Osteoblast (primary cell): ENCODE measurements at places on chromosomes 3 and 15. TPM values are rescaled to one million over a fixed set of nuclear protein-coding genes. Genes with fewer than 3 reads are reported as not detected.

Gene ERICH6
- under 0.01 and 0.29 TPM in 2 replicates for total RNA-seq

Gene PYGO1
- 15.6 and 18.0 TPM in 2 replicates for total RNA-seq

Gene LRRC2
- 4.7 and 5.1 TPM in 2 replicates for total RNA-seq

Gene SLC24A5
- total RNA-seq, result not detected in 2 replicates

Gene SCN11A
- total RNA-seq, result under 0.01 TPM in 1 of 2 replicates, not detected in the other

Gene CMTM8
- 1.4 and 4.4 TPM in 2 replicates for total RNA-seq

Gene CCDC39
- not detected in 2 replicates for total RNA-seq

Gene ZNF717
- 17.7 and 18.5 TPM in 2 replicates for total RNA-seq

Gene ADCY5
- total RNA-seq, result 0.59 and 0.72 TPM in 2 replicates

Gene FHIT
- 2.4 and 3.3 TPM in 2 replicates for total RNA-seq

Gene FGF7
- total RNA-seq, result 377 and 445 TPM in 2 replicates

Gene PP2D1
- not detected in 2 replicates for total RNA-seq

Gene SLC9A9
- 6.5 and 8.3 TPM in 2 replicates for total RNA-seq

Gene DCP1A
- 14.4 and 16.6 TPM in 2 replicates for total RNA-seq

Gene SPINT1
- 0.72 and 0.88 TPM in 2 replicates for total RNA-seq

Gene NME9
- total RNA-seq, result not detected in 2 replicates

Gene FANCD2OS
- total RNA-seq, result not detected in 2 replicates

Gene MEIS2
- 14.7 and 17.7 TPM in 2 replicates for total RNA-seq

Gene MB21D2
- total RNA-seq, result 4.7 and 6.5 TPM in 2 replicates

Gene SLC38A3
- total RNA-seq, result 0.29 and 0.36 TPM in 2 replicates

Gene THBS1
- total RNA-seq, result 6,477 and 8,941 TPM in 2 replicates

Gene RTP3
- not detected in 2 replicates for total RNA-seq

- no peaks in the 10 kb centered on the region for H3K27me3 ChIP-seq
- H3K36me3 ChIP-seq, result peaks cover 32% of the 10 kb centered on the region
- DNase-seq, result no peak
- H3K4me3 ChIP-seq, result no peak overlapping the region
- peaks cover 3% of the 10 kb centered on the region for H3K4me1 ChIP-seq
These were observed 19.2 kb downstream of the CHSY1 start for GRCh38 chr15:101232677-101233076.

- H3K27me3 ChIP-seq, result no peaks in the 10 kb centered on the region
- no peaks in the 10 kb centered on the region for H3K4me1 ChIP-seq
- DNase-seq, result no peak
- no peak overlapping the region for H3K4me3 ChIP-seq
These were observed 50.1 kb downstream of the P2RY1 start for GRCh38 chr3:152885076-152885475.

- DNase-seq, result no peak
- H3K36me3 ChIP-seq, result no peaks in the 10 kb centered on the region
- H3K27ac ChIP-seq, result no peak overlapping the region
- no peak overlapping the region for H3K4me3 ChIP-seq
- no peaks in the 10 kb centered on the region for H3K27me3 ChIP-seq
- H3K4me1 ChIP-seq, result no peaks in the 10 kb centered on the region
These were observed 20.0 kb upstream of the RBP1 start for GRCh38 chr3:139559541-139559940.

- H3K4me3 ChIP-seq, result no peak overlapping the region
- H3K27ac ChIP-seq, result no peak overlapping the region
- H3K27me3 ChIP-seq, result no peaks in the 10 kb centered on the region
- H3K4me1 ChIP-seq, result no peaks in the 10 kb centered on the region
These were observed 101.8 kb downstream of the STT3B start for GRCh38 chr3:31634476-31634875.

- no peaks in the 10 kb centered on the region for H3K36me3 ChIP-seq
- no peak for DNase-seq
- H3K27ac ChIP-seq, result no peak overlapping the region
- no peaks in the 10 kb centered on the region for H3K4me1 ChIP-seq
- no peaks in the 10 kb centered on the region for H3K27me3 ChIP-seq
These were observed 70.4 kb upstream of the C15orf39 start for GRCh38 chr15:75131269-75131643.

DNA sequence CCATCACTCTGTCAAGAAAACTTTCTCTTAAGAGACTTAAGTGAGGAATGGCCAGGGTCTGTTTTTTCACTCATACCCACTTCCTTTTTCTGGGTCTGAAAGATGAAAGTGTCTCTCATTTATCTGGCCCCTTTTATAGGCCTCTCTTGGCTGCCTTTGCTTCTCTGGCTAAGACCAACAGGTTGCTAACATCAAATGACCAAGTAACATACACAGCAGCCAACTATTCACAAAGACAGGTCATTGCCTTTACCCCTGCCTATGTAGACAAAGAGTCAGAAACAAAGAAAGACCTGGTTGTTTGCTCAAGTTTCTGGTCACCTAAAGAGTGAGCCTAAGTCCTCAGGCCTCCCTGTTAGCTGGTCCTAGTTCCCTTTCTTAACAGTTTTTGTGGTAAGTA is 24.0 kb upstream of the CSTA start:
- no peaks in the 10 kb centered on the region for H3K4me1 ChIP-seq
- no peaks in the 10 kb centered on the region for H3K36me3 ChIP-seq
- H3K27me3 ChIP-seq, result no peaks in the 10 kb centered on the region
- no peak overlapping the region for H3K4me3 ChIP-seq
- no peak overlapping the region for H3K27ac ChIP-seq

- H3K27me3 ChIP-seq, result no peaks in the 10 kb centered on the region
- no peak overlapping the region for H3K27ac ChIP-seq
- DNase-seq, result no peak
- peak overlapping the region; percentile 92 for H3K4me3 ChIP-seq
- H3K4me1 ChIP-seq, result peaks cover 19% of the 10 kb centered on the region
These were observed 2.0 kb downstream of the NPHP3 start for GRCh38 chr3:132720228-132720627.

- H3K4me3 ChIP-seq, result no peak overlapping the region
- H3K27me3 ChIP-seq, result peaks cover 98% of the 10 kb centered on the region
- H3K36me3 ChIP-seq, result no peaks in the 10 kb centered on the region
- peaks cover 6% of the 10 kb centered on the region for H3K4me1 ChIP-seq
These were observed 5.6 kb downstream of the FOXL2 start for GRCh38 chr3:138941259-138941885.

GRCh38 chr3:19901918-19902317 is 32.1 kb downstream of the EFHB start:
- no peak for DNase-seq
- H3K4me1 ChIP-seq, result peaks cover 5% of the 10 kb centered on the region
- no peak overlapping the region for H3K4me3 ChIP-seq
- no peak overlapping the region for H3K27ac ChIP-seq

GRCh38 chr3:131772269-131773026 is 262.4 kb downstream of the CPNE4 start:
- H3K4me3 ChIP-seq, result no peak overlapping the region
- no peak overlapping the region for H3K27ac ChIP-seq
- no peaks in the 10 kb centered on the region for H3K27me3 ChIP-seq
- DNase-seq, result no peak
- no peaks in the 10 kb centered on the region for H3K36me3 ChIP-seq
- no peaks in the 10 kb centered on the region for H3K4me1 ChIP-seq

GRCh38 chr3:187922704-187923416 is 177.6 kb upstream of the BCL6 start:
- peaks cover 16% of the 10 kb centered on the region for H3K4me1 ChIP-seq
- no peaks in the 10 kb centered on the region for H3K27me3 ChIP-seq
- no peaks in the 10 kb centered on the region for H3K36me3 ChIP-seq
- peak; percentile 64 for DNase-seq
- peak overlapping the region; percentile 55 for H3K27ac ChIP-seq
- H3K4me3 ChIP-seq, result no peak overlapping the region

DNA sequence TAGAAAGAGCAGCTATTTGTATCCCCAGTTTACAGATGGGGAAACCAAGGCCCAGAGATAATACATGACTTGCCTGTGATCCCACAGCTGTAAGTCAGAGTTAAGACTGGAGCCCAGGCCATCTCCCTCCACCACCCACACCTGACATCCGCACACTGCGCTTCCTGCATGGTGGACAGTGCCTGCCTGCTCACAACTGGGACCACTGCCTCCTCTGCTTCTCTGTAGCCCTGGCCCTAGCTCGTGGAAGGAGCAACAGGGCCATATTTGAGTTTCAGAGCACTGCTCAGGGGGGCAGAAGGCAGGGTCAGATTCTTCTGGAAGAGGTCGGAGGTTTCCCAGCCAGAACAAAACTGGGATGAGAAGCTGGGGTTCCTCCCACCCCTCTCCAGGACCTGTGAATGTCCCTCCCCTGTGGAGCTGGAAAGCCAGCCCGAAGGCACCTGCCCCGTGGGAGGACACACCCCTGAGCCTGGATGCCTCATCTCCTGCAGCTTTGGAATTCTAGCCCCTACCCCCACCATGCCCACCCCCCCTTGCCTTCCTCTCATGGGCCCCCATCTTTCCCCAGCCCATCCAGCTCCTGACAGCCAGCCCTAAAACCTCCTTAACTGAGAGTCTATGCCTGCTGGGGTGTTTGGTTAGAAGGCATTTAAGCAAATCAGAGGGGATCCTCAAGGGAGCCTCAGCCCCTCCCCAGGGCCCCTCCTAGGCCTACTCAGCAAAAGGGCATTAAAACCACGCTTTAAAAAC is 100.1 kb downstream of the TPRA1 start:
- no peak overlapping the region for H3K4me3 ChIP-seq
- no peaks in the 10 kb centered on the region for H3K4me1 ChIP-seq
- no peak overlapping the region for H3K27ac ChIP-seq

DNA sequence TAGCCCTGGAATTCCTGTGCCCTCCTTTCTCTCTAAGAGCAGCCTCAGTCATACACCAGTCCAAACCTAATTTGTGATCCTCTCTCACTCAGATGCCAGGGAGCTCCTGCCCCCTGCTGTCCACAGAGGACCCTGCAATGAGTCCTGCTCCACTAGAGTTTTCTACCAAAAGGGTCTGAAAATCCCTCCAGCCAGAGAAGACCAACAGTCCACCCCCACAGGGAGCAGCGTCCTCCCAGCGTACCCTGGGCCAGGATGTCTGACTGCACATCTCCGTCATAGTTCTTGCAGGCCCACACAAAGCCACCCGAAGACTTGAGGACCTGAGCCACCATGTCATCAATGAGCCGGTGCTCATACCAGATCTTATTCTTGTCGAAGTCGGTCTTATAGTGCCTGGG is 15.4 kb downstream of the IDH2 start:
- no peaks in the 10 kb centered on the region for H3K27me3 ChIP-seq
- H3K36me3 ChIP-seq, result peaks cover 34% of the 10 kb centered on the region
- no peak overlapping the region for H3K4me3 ChIP-seq
- no peak overlapping the region for H3K27ac ChIP-seq

GRCh38 chr3:113743006-113743630 is 2.9 kb downstream of the NAA50 start:
- no peaks in the 10 kb centered on the region for H3K27me3 ChIP-seq
- H3K4me3 ChIP-seq, result peak overlapping the region; percentile 93
- peaks cover 43% of the 10 kb centered on the region for H3K4me1 ChIP-seq
- no peak overlapping the region for H3K27ac ChIP-seq

DNA sequence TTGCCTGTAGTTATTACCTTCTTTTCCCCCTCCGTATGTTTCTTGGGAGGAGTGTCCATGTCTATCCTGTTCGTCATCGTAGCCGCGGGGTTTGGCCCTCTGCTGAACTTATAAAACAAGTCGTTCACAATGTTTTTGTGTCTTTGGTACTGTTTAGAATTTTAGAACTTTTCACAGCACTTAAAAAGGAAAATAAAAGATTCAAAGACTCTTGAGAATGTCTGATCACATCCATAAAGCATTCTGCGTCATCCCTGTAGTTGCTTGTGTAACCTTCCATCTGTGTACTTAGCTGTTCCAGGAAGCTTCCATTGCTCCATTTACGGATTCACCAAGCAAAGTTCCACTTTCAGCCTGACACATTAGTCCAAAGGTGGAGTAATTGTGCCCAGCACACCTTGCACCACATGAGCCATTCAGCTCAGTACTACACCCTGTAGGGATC is 677.1 kb upstream of the NR2F2 start:
- H3K4me3 ChIP-seq, result no peak overlapping the region
- H3K27ac ChIP-seq, result no peak overlapping the region
- no peaks in the 10 kb centered on the region for H3K27me3 ChIP-seq
- no peak for DNase-seq
- no peaks in the 10 kb centered on the region for H3K36me3 ChIP-seq

DNA sequence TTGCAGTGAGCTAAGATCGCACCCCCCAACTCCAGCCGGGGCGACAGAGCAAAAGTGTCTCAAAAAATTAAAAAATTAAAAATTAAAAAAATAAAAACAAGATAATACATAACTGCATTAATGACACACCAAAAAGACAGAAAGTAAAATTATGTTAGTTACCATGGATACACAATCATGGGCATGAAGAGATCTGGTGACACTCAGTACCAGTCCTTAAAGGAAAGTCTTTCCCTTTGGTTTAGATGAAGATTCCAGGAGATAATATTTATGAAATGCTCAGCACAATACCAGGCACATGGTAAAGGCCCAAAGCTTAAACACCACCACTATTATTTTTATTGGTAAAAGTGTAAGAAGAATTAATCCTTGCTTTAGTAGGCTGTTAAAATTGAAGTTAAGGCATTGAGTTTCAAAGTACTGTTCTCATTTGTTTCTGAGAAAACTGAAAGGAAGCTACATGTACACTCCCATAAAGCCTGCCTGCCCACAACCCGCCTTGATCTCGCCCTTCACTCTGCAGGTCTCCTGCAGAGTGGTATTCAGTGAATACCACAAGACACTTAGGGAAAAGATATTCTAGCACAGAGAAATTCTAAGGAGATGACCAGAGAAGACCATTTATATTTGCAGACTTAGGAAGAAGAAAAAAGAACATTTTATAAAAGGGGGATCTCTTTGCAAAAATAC is 52.3 kb downstream of the SUCLG2 start:
- no peak for DNase-seq
- peaks cover 10% of the 10 kb centered on the region for H3K36me3 ChIP-seq
- H3K4me3 ChIP-seq, result no peak overlapping the region
- H3K27ac ChIP-seq, result no peak overlapping the region

DNA sequence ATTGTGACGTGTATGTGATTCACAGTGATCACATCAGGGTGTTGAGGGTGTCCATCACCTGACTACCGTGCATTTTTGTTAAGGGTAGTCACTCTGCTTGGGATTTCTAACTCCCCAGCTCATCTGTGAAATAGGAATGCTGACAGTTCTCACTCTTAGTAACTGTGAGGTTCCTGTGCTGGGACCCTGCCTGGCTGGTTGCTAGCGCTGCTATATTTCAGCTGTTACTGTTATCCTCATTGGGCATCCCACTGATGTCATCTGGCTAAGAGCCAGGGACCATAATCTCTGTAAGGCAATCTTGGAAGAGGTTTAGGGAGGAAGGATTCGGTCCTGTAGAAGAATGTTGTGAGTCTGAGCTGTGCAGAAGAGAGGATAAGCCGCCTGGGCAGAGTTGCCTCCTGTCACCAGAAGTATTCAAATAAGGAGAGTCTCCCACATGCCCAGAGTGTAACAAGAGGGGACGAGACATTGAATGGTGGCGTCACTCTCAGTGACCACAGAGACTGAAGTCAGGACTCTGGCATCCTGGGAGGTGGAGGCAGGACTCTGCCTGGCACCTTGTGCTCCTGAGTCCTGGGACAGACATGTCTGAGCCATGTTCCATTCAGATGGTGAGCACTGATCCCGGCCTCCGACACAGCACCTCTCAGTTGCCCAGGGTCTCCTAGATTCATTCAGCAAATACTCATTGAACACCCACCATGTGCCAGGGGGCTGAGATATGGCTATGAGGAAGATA is 52.2 kb downstream of the FBLN2 start:
- no peaks in the 10 kb centered on the region for H3K27me3 ChIP-seq
- H3K4me1 ChIP-seq, result peaks cover 5% of the 10 kb centered on the region
- peak; percentile 59 for DNase-seq
- no peak overlapping the region for H3K4me3 ChIP-seq
- no peak overlapping the region for H3K27ac ChIP-seq
